Myocyte (in vitro differentiated cells): ENCODE measurements at places on chromosomes 5 and 9. TPM values are rescaled to one million over a fixed set of nuclear protein-coding genes. Genes with fewer than 3 reads are reported as not detected.

DNA sequence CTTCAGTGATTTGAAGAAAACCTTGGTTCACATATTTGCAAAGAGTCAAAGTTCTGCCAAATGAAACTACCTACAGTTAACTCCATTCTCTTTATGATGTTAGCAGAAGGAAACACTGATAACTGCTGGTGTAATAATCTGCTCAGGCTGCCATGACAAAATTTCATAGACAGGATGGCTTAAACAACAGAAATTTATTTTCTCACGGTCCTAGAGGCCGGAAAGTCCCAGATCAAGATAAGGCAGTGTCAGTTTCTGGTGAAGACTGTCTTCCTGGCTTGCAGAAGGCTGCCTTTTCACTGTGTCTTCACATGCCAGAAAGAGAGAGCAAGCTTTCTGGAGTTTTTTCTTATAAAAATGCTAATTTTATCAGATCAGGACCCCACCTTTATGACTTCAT is 102.4 kb upstream of the PARP8 start:
- no peak for DNase-seq

- DNase-seq = peak; percentile 45
These were observed 30.0 kb upstream of the GPR21 start for GRCh38 chr9:123003466-123003865.

GRCh38 chr9:94082956-94083355 is 1.3 kb upstream of the PTPDC1 start:
- no peak for DNase-seq

- DNase-seq = peak; percentile 99
These were observed at the start of gene STC2 for GRCh38 chr5:173327948-173328843. STC2 (minus strand) TSS chr5:173328414; CDS start chr5:173328193, 221 bp downstream.

Gene PCDHGB1
- 8.7 and 9.8 TPM in 2 replicates for total RNA-seq

Gene CETN3
- total RNA-seq = 4.9 and 14.0 TPM in 2 replicates

DNA sequence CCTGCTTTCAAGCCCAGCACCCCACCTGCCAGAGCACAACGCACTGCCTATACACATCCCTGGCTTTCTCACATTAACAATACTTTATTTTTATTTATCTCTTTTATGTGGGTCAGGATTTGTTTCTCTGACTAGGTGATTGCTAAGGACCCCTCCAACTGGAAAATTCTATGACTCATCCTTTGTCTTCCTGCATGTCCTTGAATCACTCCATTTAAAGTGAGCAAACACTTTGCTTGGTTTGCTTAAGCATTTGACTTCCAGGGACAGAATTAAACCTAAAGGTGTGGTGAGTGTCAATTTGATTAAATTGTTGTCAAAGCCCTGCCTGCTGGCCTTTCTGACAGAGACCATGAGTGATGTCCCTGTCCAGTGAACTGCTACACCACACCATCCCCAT is 536.5 kb upstream of the BRINP1 start:
- no peak for DNase-seq

- DNase-seq = peak; percentile 56
These were observed 238.0 kb downstream of the ENC1 start for GRCh38 chr5:74402553-74402952.

Gene YIPF5
- total RNA-seq = 56.4 and 78.7 TPM in 2 replicates

Gene ELOVL7
- 0.13 TPM in 1 of 2 replicates, not detected in the other for total RNA-seq

GRCh38 chr5:18712936-18713485 is 1078.8 kb downstream of the TAF11L14 start:
- no peak for DNase-seq

DNA sequence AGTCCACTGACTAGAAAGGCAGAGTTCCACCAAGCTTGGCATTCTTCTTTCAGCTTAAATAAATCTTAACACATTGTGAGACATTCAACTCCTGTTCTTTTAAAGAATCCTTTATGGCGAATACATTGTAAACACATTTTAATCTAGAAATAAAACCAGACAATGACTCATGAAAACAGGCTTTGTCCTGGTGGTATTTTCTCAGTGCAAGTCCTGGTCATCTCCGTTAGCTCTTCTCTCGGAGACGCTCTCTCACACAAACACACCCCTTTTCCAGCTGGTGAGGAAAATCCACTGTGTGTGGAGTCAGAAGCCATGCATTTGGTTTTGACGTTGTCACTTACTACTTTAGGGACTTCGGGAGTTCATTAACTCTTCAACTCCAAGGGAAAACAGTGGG is 140.4 kb downstream of the AUH start:
- DNase-seq = peak; percentile 67

- DNase-seq = no peak
These were observed 93.6 kb upstream of the RANBP3L start for GRCh38 chr5:36395260-36395659.

- peak; percentile 59 for DNase-seq
These were observed 3.0 kb upstream of the UBE2R2 start for GRCh38 chr9:33813712-33814641.

- no peak for DNase-seq
These were observed 291.6 kb downstream of the MLLT3 start for GRCh38 chr9:20330688-20331087.

GRCh38 chr9:99807276-99807852 is 14.3 kb upstream of the NR4A3 start:
- peak; percentile 79 for DNase-seq

DNA sequence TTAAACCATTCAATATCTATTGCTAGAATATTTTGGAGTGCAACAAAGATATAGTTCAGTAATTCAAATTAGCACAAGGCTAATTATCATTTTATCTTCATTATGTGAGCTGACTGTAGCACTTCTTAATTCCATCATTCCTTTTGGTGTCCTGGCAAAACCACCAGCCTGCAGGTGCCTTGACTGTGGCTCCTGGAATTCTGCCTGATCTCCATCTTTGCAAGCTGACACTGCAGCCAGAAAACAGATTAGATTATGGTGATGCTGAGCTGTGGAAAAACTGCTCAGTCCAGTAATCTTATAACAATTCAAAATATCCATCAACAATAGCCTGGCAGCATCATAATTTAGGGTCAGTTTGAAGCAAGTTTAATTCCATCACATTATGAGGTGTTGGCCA is 919.5 kb downstream of the DTWD2 start:
- no peak for DNase-seq

DNA sequence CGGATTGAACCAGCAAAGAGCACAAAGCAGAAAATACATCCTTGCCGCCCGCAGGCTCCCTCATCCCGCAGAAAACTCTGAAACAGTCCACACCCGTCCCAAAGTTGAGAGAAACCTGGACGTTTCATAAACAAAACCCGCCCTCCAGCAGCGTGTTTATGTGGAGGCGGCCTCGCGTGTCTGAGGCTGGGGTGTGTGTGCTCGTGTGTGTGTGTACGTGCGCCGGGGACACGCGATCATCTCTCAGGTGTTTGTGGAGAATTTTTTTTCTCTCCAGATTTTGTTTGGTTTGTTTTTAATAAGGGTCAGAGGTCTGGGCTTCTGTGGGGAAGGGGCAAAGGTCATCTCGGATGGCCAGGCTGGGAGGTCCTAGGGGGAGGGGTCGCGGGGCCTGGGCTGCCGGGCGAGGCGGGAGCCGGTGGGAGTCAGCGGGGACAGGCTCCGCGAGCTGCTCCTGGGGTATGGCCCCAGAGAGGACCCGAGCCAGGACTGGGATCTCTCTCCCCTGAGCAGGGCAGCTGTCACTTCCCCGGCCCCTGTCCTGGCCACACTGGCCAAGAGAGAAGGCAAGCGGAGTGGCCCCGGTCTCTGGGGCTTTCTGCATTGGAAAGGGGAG is 206.4 kb downstream of the C9orf50 start:
- DNase-seq = peak; percentile 47

- no peak for DNase-seq
These were observed 32.5 kb upstream of the PPP1R26 start for GRCh38 chr9:135447126-135447525.

Gene PRUNE2
- total RNA-seq = 650 and 843 TPM in 2 replicates

- DNase-seq = no peak
These were observed 616 bp upstream of the SPEF2 start for GRCh38 chr5:35617060-35617434.

- peak; percentile 76 for DNase-seq
These were observed 75.9 kb upstream of the PRR16 start for GRCh38 chr5:120388016-120388781.

- no peak for DNase-seq
These were observed 7.8 kb upstream of the MRNIP start for GRCh38 chr5:179866241-179867078.

GRCh38 chr5:162026803-162027202 is 40.8 kb upstream of the GABRG2 start:
- DNase-seq = no peak

Gene CDC14B
- total RNA-seq = 17.4 and 22.7 TPM in 2 replicates

- DNase-seq = peak; percentile 4
These were observed 1941.1 kb upstream of the C9orf72 start for GRCh38 chr9:29514336-29514735.

Gene SPINK4
- not detected in 2 replicates for total RNA-seq

- DNase-seq = no peak
These were observed 120.5 kb upstream of the NEK6 start for GRCh38 chr9:124137009-124137943.

Gene PCDHA3
- total RNA-seq = 0.16 TPM in 2 replicates

Gene FOXB2
- total RNA-seq = not detected in 2 replicates

Gene CARTPT
- not detected in 2 replicates for total RNA-seq

Gene PHF24
- total RNA-seq = not detected in 2 replicates

DNA sequence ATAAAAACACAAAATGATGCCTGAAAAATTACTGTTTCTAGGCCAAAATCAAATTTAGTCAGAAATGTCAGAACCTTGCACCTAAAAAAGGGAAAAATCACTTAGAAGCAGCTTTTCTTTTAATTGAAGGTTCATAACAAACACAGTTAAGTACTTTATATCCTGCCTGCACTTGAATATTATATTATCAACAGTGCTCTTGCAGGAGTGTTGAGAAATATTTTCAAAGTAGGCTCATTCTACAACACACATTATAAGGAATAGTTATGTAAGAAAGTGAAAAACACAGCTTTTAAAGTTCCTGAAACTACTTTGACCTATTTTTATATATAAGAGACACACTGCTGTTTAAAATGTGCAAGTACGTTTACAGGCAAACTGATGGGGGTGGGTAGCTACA is 8.3 kb downstream of the EDIL3 start:
- DNase-seq = no peak

Gene NDUFS4
- 103 and 104 TPM in 2 replicates for total RNA-seq

Gene ABO
- not detected in 2 replicates for total RNA-seq

Gene FOXD4L3
- total RNA-seq = not detected in 2 replicates

DNA sequence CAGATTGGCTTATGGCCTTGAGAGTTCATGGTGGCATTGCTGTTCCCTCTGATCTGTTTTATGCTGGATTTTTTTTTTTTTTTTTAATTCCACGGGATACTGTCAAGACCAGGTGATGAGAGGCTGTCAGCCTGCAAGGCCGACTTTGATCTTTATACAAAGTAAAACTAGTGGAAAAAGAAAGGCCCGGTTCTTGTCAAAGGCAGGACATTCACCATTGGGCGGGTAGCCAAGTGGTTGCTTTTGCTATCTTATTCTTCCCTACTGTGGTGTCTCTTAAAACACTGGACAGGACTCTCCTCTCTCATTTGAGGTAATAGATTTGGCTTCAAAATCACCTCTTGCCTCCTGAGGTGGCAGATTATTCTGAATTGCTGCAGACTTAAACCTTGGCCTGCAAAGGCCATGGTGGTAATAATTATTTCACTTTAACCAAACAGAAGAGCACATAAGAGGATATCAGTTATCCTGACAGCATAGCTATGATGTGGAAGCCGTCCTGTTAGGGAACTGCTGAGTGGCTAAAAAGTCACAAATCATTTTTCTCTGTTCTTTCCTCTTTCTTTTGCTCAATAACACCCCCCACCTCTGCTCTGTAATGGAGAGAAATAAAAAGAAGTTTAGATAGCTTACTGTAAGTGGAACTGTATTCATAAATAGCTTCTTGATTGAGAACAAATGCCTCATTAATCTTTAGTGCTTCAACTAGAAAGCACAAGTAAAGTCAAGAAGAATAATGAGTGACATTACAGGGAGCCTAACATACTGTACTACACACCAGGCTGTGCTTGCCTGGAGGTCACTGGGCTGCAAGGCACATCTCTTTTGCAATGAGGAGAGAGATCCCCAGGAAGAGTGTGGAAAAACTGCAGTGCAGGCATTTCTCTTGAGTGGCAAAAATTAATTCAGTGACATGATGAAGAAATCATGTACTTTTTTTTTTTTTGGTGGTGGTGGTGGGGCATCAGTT is 275.6 kb downstream of the KDM4C start:
- no peak for DNase-seq

DNA sequence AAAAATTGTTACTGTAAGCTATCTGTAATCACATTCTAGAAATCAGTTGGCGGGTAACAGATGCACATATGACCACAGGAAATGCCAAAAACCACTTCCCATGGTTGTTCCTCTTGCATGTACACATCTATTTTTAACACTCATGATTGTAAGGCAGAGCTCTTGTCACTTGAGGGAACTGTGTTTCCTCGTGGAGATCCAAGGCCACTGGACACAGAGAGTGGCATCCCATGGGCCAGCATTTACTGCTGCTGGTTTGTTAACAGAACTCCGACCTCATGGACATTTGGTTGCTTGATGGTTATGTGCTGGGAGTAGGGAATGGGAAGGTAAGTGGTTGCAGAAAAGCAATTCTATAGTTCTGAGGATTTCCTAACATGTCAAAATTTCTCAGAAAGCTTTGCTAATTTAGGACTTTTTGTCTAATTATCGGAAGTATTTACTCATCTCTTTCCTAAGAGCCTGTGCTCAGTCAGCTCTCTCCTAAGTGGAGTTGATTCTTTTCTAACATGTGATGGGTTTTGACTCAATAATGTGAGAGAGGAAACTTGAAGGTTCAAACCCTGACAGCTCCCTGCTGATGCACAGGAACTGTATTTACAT is 202.0 kb upstream of the NR3C1 start:
- DNase-seq = peak; percentile 32

Gene ENTREP1
- 3.4 and 3.7 TPM in 2 replicates for total RNA-seq

Gene TRIM41
- total RNA-seq = 13.4 and 13.8 TPM in 2 replicates

DNA sequence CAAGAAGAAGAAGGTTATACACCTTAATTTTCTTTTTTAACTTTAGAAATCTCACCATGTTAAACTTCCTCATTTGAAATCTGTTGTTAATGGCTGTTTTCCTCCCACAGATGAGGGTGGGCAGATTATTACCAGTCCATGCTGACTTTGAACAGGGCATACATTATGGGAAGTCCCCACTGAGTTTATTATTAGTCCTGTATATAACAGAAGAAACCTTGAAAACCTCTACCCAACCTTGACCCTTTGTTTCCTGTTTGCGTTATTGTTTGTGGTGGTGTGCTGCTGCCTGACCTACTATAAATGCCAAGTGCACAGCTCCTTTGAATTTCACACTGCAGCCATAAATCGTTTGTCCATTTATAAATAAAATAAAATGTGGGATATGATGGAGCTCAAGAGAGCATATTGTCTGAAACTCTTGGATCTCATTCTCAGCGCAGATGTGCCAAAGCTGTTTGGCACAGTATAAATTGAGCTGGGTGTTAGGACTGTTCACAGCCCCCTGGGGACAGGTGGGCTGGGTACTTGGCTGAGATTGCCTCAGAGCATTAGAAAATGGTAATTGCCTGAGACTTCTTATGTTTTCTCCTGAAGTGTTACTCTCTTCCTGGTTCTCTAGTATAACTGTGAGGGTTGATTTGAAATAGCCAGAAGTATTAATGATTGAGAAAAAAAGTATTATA is 139.6 kb downstream of the SPATA31D1 start:
- DNase-seq = no peak

- DNase-seq = no peak
These were observed 142.0 kb downstream of the CMYA5 start for GRCh38 chr5:79831381-79832309.
